ENCODE measurements at places on chromosomes 6 and 20.

- DNase-seq = no peak
Measured at GRCh38 chr6:151140767-151141166, 99.0 kb upstream of the AKAP12 start.

- DNase-seq = no peak
Measured at GRCh38 chr20:20638878-20639277, 73.6 kb downstream of the RALGAPA2 start.

- DNase-seq = no peak
Measured at GRCh38 chr6:109240370-109241084, 141.7 kb downstream of the CD164 start.

DNA sequence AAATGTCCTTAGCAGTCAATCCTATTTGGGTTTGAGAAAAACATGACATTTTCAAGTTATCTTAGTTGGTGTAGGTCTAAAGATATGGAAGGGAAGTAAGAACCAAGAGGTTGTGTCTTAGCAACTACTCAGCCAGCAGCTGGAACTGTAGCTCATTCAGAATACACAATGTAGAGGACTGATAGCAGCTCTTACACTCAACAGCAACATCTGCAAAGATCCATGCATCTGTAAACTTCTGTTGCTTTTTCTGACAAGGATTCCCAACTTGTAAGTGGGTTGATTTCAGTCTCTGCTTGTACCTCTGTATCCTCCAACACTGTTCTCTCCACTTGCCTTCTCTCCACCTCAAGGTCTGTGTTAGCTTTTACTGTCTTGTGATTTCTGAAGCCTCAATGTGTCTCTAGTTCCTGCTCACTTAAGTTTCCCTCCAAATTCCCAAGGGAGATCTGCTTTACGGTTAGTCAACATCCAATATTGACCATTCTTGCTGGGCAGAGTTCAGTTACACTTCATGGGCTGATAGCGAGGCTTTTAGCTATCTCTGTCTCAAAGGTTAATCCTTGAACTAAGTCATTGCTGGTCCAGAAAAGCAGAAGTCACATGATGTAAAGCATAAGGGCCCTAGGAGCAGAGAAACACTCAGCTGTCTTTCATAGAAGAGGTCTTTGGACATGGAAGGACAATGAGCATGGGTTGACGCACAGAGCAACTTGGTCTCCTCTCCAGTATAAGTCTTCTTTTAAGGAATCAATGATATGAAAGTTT, 71.6 kb upstream of the LGSN start:
- DNase-seq = no peak

GRCh38 chr6:8829296-8829695, 394.0 kb upstream of the SLC35B3 start:
- no peak for DNase-seq

- DNase-seq = no peak
Measured at GRCh38 chr20:61636531-61637116, 384.6 kb downstream of the CDH4 start.

GRCh38 chr20:51607170-51607569, 64.7 kb upstream of the NFATC2 start:
- no peak for DNase-seq

DNA sequence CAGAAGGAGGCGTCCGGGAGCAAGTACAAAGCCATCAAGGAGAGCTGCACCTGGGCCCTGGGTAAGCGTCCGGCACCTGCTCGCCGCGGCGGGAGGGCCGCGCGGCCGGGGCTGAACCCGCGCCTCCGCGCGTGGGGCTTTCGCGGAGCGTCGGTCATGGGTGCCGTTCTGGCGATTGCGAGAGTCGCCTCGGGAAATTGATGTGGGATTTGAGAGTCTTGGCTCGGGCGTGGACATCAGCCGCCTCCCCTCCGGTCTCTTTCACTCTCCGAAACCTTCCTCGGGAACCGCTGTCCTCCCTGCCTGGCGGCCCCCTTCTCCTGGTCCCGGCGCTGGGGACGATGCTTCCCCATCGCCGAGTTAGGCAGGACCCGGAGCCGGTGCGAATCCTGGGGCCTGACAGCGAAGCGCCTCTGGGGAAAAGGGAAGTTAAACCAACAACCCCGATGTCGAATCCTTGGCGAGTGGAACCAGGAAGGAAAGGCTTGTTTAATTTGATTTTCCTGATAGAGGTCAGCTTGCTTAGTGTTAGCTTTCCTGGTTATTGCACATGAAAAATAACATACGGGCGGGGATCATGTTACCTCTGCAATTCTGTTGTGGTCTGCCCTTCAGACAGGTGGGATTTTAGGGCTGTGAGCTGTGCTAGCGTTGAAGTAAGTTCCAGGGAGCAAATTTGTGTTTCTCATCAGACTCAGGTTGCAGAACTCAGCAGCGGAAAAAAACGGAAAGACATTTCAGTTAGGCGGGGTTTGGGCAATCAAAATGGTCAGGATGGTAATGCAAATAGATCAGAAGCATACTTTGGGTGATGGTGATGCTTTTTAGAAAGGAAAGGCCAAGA, 594 bp downstream of the ARFGEF3 start:
- no peak for DNase-seq

DNA sequence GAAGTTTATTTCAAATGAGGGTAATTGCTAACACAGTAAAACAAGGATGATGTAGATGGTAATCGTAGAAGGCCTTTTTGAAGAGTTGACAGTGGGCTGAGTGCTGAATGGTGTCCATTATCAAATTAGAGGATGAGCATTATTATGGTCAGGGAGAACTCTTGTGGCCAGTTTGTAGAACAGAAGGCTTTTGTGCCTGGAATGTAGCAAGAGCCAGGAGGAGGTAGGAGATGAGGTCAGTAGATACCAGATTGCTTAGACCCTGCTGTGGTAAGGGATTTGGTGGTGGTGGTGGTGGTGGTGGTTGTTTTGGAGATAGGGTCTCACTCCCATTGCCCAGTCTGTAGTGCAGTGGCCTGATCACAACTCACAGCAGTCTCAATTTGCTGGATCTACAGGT, 6.2 kb downstream of the CSE1L start:
- DNase-seq = no peak

DNA sequence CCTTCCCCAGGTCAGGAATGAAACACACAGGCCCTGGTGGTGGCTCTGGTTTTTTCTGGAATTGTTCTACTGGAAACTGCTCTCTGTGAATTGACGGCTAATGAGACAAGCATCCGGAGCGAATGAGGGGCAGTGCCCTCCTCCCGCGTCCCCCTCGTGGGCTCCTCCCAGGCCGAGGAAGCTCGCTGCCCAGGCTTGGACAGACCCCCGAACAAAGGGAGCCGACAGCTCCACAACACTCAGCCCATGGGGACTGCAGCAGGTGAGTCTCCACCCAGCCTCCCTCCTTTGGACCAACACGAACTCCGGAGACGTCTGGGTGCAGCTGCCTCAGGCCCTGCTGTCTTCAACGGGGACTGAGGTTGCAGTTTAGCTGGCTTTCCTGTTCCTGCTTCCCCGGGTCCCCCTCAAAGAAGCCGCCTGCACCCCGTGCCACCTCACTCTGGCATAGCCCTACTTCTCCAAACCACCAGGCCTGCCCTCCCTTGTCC, 31.3 kb upstream of the AFDN start:
- no peak for DNase-seq

- DNase-seq = no peak
Measured at GRCh38 chr6:67689329-67689728, 945.8 kb upstream of the ADGRB3 start.

GRCh38 chr6:100100776-100101175, 106.8 kb upstream of the MCHR2 start:
- no peak for DNase-seq

All from T-helper 2 cell (primary cell).